ENCODE measurements at places on chromosomes 11 and 22.
A peak's percentile ranks its signal among the peaks of the same experiment; 100 is the strongest.

DNA sequence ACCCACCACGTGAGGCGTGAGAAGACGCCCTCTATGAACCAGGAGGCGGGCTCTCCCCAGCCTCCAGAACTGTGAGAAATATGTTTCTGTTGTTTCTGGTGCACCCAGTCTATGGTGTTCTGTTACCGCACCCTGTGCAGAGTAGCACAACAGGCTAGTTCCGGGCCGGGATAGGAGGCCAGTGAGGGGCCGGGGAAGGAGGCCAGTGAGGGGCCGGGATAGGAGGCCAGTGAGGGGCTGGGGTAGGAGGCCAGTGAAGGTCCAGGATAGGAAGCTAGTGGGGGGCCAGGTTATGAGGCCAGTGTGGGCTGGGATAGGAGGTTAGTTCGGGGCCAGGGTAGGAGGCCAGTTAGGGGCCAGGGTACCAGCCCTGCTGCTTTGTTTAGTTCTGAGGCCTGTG, 204.6 kb downstream of the BARX2 start:
- DNase-seq = no peak

DNA sequence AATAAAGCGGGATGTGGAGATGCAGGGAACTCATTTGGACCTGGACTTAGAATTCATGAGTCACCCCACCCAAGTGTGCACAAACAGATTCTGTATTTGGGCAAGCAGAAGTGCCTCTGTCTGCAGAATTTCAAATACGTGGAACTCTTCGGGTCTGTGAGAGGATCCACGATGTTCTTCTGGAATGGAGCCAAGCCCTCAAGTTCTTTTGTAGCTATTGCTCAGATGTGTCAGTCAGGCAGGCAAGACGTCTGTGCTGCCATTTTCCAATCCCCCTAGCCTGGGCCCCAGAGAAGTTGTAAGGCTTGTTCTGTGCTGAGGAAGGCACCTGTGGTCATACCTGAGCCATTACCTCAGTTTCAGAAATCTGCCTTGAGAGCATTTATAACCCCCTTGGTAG, 132.8 kb upstream of the RASSF10 start:
- DNase-seq = peak; percentile 23

- DNase-seq = peak; percentile 5
Measured at GRCh38 chr11:48141475-48142122, 75.0 kb upstream of the OR4B1 start.

- DNase-seq = no peak
Measured at GRCh38 chr11:13883042-13883441, 79.5 kb upstream of the SPON1 start.

GRCh38 chr11:73239571-73240189, 21.6 kb downstream of the P2RY2 start:
- DNase-seq = no peak

DNA sequence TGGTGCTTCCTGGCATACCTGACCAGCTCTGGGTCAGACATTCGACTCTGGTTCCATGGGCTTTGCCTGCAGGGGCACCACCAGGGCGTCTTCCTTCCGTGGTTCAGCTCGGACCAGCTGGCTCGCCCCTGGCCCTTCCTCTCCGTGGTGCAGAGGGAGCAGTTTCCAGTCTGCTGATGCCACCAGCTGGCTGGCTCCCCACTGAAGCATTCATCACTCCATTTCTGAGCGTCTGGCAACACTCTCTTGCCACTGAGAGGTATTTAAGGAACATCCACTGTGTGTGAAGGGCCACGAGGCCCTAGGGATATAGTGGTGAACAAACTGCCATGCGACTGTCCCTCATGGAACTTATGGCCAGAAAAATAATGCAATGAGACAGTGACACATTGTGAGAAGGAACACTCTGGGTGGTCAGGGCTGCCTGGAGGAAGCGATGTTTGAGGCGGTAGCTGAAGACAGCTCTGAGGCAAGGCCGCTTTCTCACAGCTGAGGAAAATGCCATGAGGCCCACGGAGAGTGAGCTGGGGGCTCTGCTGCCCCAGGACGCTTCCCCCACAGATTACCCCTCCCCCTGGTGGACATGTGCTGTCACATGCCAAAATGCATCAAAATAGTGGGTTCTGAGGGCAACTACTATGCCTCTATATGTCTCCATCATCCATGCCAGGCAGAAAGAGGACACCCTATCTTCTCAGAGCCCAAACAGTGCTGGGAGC, 44.9 kb upstream of the ARFGAP3 start:
- DNase-seq = no peak

DNA sequence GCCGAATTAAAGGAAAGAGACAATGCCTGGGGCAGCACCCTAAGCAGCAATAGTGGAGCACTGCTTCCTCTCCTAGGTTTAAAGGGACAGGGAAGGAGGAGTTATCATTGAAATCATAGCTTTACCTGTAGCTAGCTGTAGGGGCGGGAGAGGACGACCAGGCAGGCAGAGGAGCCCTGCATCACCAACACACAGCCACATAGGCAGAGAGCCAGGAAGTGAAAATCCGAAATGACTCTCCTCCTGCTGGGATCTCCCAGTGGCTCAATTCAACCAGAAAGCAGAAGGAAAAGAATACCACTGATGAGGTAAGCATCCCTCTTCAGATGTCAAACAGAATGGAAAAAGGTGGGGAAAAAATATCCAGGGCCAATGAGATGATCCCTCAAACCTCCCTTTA, 20.4 kb downstream of the MRGPRX4 start:
- no peak for DNase-seq

- no peak for DNase-seq
Measured at GRCh38 chr11:126134461-126135155, 71.9 kb upstream of the CDON start.

DNA sequence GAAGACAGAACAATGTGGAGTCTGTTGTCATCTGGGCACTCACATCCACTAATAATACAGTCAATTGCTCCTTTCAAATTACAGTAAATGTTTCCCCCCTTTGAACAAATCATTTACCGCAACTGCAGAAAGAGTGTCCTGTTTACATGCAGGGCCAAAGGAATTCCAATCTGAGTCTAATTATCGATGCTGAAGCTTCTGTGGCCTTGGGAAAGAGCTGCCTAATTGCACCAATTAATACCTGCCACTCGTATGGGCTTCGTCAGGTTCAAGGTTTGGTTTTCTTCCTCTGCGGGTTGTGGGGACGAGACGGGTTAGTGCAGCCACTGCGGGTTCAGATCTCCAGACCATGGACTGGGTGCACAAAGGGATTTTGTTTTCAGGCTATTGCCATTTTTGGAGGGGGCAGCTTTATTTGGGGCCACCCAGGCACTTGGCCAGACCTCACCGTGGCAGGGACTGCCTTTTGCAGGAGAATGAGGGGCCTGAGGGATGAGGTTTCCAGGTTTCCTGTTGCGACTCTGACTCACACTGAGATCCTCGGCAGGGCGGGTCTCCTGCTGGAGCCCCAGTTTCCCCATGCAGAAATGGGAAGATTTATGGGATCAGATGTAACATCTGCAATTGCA, 147.6 kb downstream of the MIAT start:
- no peak for DNase-seq

- no peak for DNase-seq
Measured at GRCh38 chr11:124170801-124171586, 12.2 kb upstream of the OR10D3 start.

DNA sequence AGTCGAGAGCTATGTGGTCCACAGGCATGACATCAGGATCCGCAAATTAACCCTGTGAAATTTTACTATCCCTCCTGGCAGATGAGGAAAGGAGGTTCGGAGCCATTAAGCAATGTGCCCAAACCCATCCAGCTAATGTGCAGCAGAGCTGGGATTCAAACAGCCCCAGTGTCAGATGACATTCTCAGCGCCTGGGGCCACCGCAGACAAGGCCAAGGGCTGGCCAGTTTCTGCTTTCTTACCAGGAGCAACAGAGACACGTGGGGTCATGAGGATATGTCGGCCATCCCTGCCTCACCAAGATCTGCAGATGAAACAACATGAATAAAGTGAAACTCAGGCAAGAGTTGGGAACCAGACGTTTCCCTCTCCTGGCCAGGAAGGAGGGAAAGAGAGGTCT, 110.2 kb downstream of the TENM4 start:
- DNase-seq = no peak

DNA sequence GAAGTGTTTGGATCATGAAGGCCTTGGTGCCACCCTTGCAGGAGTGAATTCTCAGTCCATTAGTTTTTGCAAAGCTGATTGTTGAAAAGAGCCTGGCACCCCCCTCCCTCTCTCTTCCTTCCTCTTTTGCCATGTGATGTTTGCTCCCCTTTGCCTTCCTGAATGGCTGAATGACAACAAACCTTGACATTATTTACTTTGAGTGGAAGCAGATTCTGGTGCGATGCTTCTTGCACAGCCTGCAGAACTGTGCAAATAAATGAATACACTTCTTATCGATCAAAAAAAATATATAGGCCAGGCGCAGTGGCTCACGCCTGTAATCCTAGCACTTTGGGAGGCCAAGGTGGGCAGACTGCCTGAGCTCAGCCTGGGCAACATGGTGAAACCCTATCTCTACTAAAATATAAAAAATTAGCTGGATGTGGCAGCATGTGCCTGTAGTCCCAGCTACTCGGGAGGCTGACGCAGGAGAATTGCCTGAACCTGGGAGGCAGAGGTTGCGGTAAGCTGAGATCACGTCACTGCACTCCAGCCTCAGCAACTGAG, 2.0 kb upstream of the NARS2 start:
- no peak for DNase-seq

GRCh38 chr11:11586465-11586864, 35.3 kb downstream of the GALNT18 start:
- DNase-seq = no peak

DNA sequence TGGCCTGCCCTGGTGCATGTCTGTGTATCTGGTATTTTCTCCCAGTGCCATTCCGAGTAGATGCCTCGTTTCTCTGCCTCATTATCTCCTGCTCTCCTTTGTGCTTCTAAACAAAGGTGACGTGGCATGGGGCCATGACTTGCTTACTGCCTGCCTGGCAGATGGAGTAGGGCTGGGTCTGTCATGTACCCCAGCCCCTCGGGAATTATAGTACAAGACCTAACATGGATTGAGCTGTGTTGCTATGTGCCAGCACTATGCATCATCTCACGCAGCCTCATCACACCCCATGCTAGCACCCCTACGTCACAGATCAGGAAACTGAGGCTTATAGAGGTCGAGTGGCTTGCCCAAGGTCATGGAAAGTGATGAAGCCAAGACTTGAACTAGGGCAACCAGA, 88.1 kb downstream of the GALNT18 start:
- DNase-seq = peak; percentile 84

GRCh38 chr11:31120428-31120827, 249.1 kb downstream of the DCDC1 start:
- no peak for DNase-seq

- peak; percentile 84 for DNase-seq
Measured at GRCh38 chr11:61477727-61478148, 30.8 kb upstream of the LRRC10B start.

- peak; percentile 69 for DNase-seq
Measured at GRCh38 chr22:48576333-48577013, 1251.2 kb downstream of the BRD1 start.

DNA sequence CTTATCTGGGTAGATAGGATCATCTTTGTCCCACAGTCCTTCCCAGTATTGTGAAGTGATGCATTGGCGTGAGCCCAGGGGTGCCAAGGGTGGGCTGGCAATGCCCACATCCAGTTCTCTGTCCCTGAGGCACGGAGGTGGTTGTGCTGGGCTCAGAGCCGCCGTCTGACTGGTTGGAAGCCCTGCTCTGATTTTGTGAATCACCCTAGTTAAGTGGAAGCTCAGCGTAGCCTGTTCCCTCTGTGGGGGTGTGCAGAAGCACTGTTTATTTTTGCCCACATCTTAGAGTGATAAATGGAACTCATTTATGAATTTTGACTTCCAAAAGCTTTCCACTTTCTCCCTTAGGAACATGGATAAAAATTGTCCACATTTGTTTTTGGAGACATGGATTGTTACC, 13.6 kb downstream of the BCR start:
- DNase-seq = no peak

GRCh38 chr22:30890686-30891442, 77.7 kb downstream of the MORC2 start:
- peak; percentile 25 for DNase-seq

GRCh38 chr11:35650006-35650405, 12.6 kb upstream of the TRIM44 start:
- DNase-seq = no peak

DNA sequence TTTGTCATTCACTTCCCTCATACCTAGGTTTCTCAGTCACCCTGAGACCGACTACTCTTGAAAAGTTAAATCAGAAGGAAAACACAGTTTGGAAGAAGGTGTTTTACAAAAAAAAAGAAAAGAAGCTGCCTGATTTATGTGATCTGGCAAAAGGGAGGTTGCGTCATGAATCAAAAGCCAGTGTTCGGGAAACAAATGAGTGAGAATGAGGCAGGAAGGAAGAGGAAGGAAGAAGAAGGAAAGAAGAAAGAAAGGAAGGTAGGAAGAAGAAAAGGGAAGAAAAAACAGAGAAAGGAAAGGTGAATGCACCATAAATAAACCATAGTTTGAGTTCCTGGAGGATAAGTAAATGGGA, 314.6 kb downstream of the BLID start:
- no peak for DNase-seq

- no peak for DNase-seq
Measured at GRCh38 chr11:67434395-67434881, 3.0 kb downstream of the PTPRCAP start.

DNA sequence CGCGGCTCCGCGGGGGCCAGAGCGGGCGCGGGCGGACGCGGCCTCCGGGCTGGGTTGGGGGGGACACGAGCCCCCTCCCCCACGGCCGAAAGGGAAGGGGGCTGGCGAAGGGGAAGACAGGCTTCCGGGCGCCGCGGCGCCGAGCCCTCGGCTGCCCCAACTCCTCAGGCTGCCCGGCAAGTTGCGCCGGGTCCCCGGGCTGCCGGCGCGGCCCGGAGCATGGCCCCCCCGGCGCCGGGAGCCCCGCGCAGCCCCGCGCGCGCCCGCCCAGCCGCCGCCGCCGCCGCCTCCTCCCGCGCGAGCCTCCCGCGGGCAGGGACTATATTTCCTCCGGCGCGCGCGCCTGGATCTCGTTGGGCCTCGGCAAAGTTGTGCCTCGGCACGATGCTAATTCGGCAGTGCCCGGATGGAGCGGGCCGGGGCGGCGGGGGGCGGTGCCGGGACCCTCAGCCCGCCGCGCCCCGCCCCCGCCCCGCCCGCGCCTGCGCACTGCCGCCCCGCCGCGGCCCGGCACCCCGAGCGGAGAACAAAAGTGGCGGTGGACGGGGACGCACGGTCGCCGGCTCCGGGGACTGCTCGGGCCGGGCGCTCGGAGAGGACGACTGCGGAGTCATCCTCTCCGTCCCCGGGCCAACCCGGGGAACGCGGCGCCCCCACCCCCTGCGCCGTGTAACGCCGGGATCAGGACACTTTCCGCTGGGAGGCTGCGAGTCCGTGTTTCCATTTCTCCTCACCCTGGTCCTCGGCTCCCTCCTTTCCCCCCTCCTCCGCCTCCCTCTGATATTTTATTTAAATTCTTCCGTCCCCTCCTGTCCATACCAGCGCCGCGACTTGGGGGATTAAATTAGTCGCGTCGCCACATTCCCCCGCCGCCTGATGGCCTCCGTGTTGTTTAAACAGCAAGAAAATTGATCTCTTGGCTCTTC, at the start of gene PHF21B:
Gene PHF21B, minus strand, starts transcription at position 400 of the 926 bp plus-strand sequence. CDS start 456 bp downstream, outside the sequence.
- DNase-seq = peak; percentile 95
